T-helper 22 cell (primary cell): ENCODE measurements at places on chromosomes 5 and 9.

DNA sequence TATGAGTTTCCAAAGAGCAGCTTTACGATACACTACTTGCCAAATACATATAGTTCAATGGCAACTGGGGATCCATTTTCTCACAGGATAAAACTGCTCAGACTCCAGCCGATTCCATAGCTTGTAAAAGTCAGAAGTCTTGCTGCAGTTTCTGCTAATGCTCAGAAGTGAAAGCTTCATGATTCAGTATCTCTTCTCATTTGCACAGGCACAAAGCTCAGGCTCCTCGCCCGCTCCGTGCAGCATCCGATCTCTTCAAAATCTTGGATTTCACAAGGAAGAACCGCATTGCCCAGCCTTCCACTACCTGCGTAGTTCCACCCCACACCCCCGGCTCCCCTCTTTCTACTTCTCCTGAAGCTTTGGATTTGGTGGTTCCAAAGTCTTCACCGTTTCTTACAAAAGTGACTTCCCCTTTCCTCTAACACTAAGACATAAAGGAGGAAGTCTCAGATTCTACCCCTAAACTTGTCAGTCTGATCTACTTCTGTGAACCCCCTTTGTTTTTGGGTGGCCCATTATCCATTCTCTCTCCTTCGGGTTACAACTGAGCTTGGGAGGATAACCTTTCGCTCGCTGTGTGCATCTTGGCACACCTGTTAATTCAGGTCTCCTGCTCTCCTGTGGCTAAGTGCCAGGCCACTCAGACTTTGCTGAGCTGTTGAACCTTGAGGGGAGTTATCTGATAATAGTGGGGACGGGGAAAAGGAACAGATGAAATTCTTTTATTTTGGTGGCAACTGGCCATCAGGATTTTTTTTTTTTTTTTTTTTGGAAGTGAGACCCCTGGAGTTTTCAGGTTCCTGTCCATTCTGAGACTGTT, 194.1 kb downstream of the GNA14 start:
- DNase-seq: no peak

DNA sequence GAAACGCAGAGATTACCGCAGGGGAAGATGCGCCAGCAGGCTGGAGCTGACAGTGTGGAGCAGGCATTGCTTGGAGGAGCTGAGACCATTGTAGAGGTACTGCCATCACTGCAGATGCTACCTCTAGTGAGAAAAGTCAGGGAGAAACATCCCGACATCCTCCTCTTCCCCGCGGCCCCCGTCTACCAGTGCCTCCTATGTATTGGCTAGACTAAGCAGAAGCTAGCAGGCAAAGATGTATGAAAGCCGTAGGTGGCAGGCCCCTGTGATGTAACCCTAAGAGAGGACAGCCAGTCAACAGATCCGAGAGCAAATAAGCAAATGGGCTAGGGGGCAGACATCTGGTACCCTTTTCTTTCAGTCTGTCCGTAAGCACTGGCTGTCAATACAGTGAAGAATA, 115.5 kb upstream of the ACTBL2 start:
- no peak for DNase-seq

- DNase-seq: no peak
Observed at GRCh38 chr9:107155244-107155817, 127.7 kb upstream of the RAD23B start.

DNA sequence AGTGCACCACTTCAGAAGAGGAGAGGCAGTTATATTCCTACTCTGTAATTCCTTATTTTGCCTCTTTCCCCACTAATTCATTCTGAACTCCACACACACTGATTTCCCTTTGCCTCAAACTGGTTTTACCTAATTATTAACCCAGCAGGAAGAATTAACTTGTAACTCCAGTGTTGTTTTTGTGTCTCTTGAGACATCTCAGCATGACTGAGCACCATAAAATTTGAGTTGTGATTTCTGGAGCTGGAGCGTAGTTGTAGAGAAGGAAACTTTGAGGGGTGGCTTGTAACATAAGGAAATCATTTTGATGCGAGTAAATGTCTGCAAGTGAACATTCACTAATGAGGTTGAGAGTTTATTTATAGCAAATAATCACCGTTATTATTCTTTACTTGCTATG, 265.2 kb downstream of the TMEM38B start:
- no peak for DNase-seq

- no peak for DNase-seq
Observed at GRCh38 chr9:109254317-109254716, 66.5 kb downstream of the EPB41L4B start.

GRCh38 chr9:135136481-135136880, 49.0 kb downstream of the OLFM1 start:
- no peak for DNase-seq

DNA sequence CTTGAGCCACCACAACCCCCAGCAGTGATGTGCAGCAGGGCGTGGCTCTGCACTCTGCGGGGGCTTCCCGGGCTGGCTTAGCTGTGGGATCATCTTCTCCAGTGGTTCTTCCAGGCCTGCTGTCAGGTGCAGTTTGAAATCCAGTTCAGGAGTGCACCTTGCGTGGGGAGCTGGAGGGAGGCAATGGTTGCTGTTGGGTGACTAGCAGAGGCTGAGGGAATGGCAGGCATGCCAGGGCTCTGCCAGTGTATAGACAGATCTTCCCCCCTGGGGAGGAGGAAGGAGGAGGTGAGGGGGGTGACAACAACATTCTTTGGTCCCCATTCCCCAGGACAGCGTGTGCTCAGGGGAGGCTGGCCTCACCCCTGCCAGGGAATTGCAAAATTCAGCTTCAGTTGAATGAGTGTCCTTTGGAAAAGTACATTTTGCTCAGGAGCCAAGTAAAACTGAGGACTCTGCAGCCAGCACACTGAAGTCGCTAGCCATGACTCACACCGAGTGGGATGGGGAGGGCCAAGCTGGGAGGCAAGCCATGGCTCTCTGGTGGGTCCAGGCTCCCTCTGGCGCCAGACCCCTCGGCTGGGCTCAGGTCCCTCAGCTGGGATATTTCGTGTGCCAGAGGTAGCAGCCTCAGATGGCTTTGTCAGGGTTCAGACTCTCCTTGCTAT, 35.0 kb downstream of the ERGIC1 start:
- no peak for DNase-seq

DNA sequence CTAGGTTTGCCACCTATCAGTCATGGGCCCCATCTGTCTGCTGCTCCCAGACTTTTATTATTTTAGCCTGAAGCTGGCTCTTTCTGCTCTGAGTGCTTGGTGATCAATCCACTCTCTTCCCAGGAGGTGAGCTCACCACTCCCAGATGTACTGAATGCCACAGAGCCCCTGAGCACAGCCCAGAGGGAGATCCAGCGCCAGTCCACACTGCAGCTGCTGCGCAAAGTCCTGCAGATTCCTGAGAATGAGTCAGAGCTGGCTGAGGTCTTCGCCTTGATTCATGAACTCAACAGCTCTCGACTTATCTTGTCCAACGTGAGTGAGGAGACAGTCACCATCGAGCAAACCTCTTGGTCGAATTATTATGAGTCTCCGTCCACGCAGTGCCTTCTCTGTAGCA, 36.0 kb downstream of the HMGXB3 start:
- no peak for DNase-seq

DNA sequence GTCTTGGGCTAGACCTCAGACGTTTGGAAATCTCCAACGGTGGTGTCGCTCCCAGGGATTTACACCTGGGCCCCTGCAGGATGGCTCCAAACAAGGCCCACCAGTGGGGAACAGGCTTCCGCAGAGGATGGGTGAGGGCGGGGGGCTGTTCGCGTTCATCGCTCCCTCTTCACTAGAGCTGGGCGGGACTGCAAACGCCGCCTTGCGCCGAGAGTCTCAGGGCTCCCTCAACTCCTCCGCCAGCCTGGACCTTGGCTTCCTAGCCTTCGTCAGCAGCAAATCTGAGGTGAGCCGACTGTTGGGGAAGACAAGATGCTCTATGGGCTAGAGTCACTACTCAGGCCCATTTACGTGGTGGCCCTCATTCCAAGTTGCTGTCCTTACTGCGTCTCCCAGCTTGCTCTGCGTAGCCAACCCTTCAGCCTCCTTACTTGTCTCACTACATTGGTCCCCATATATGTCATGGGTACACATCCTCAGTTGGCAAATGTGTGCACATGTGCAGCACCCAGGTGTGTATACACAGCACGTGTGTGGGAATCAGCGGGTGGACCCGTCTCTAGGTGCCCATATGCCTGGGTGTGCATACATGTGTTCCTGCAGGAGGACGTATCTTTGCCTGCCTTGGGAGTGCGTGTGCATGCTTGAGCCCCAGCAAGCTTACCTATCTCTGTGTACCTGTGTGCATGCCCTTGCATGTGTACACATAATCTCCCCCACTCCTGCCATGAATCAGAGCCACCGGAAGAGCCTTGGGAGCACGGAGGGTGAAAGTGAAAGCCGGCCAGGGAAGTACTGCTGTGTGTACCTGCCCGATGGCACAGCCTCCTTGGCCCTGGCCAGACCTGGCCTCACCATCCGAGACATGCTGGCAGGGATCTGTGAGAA, 10.5 kb downstream of the RGS14 start:
- DNase-seq: no peak

- no peak for DNase-seq
Observed at GRCh38 chr5:53126521-53126920, 17.0 kb upstream of the MOCS2 start.

DNA sequence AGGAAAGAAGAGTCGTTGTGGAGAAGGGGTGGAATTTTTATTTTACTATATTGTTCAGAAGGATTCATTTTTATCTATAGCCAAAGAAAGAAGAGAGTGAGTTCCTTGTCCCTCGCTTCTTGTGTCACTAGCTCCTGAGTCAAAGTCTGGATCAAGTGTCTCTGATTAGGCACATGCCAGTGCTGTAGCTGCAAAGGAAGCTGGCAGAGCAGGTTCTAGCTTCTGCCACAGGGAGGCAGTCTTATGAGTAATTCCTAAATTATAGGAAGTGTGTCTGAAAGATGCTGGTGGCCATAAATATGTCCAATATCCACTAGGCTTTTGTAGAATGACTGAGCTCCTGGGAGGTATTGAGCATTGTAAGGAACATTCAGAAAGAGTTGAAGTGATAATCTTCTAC, 84.7 kb downstream of the DOCK2 start:
- no peak for DNase-seq

DNA sequence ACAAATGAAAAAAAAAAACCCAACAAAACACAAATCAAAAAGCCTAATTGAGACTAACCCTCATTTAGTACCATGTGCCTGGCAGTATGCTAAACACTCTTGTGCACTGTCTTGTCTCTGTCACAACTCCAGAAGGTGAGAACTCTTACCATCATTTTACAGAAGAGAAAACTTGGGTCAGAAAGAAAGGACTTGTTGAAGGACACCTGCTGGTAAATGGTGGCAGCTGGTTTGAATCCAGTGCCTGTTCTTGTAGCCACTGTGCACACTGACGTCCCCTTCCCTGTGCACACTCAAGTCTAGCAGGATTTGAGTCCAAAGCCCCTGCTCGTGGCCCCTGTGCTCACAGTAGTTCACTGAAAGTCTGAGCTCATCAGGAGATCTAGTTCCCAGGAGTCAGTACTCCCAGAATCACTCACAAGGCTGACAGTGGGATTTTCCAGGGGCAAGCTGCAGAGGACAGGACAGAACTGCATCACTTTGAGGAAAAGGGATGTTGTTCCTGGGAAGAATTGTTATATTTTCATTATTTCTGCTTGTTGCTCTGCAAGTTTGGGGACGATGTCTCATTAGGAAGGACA, 43.0 kb upstream of the HSD17B4 start:
- DNase-seq: no peak

DNA sequence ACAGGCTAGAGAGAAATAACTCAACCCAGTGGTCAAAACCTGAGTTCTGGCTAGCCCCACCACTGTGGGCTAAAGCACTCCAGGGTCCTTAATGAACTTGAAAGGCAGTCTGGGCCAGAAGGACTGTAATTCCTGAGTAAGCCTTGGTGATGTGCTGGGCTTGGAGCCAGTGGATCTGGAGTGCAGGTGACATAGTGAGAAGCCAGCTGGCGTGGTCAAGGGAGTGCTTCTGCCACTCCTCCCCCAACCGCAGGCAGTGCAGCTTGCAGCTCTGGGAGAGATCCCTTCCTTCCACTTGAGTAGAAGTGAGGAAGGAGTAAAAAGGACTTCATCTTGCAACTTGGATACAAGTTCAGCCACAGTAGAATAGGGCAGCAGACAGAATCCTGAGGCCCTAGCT, 424.0 kb downstream of the CDH18 start:
- no peak for DNase-seq

GRCh38 chr5:78661691-78662090, 13.1 kb upstream of the LHFPL2 start:
- no peak for DNase-seq

DNA sequence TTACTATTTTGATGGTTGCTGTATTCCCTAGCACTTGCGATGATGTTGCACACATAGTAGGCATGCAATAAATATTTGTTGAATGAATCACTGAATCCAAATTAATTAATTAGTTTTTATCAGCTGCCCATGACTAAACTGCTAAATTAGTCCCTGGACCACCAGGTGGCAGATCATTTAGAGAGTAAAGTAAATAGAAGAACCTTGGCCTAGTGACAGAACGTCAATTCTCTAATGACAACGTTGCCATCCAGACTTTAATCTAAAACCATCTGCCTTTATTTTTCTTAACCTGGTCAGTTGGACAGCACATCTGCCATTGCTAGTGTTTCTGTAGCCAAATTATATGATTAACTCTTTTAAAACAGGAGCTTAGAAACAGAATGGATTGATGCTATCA, 457.5 kb downstream of the KIF4B start:
- no peak for DNase-seq

GRCh38 chr5:118491351-118491750, 497.0 kb downstream of the DTWD2 start:
- no peak for DNase-seq

DNA sequence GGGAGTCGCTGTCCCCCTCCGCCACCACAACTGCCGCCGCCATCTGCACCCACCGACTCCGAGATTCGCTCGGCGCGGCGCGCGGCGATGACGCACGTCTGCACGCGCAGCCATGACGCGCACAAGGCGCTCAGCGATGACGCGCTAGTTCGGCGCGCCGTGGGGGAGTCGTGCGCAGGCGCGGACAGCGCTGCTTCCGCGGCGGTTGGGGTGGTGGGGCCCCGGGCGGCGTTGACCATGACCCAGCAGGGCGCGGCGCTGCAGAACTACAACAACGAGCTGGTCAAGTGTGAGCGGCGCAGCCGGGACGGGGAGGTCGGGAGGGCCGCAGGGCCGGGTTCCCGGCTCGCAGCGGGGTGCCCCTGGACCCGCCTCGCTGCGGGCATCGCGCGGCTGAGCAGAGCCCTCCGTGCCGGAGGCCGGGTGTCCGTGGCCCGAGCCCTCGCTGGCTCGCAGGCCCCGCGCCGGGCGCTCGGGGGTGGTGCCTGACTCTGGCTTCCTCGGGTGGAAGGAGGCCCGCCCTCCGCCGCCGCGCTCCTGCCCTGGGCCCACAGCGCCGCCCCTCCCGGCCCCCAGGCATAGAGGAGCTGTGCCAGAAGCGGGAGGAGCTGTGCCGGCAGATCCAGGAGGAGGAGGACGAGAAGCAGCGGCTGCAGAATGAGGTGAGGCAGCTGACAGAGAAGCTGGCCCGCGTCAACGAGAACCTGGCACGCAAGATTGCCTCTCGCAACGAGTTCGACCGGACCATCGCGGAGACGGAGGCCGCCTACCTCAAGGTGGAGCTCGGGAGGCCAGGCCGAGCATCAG, at the start of the genes ANAPC2 and SSNA1:
ANAPC2 (minus strand) TSS at position 71 of the 807 bp plus-strand sequence; CDS start at position 43, 28 bp downstream.
SSNA1 (plus strand) TSS at position 187 of the 807 bp plus-strand sequence; CDS start at position 238, 51 bp downstream.
- DNase-seq: peak; percentile 84
